Stomach (tissue), 19 donors: ENCODE measurements at places on chromosomes 5 and 9. TPM values are rescaled to one million over a fixed set of nuclear protein-coding genes. Genes with fewer than 3 reads are reported as not detected.
A peak's percentile ranks its signal among the peaks of the same experiment; 100 is the strongest.

The FANCG gene
- 8.8 TPM for total RNA-seq

The WNK2 gene
- total RNA-seq, result 33.5 TPM

The ZDHHC11B gene
- total RNA-seq, result 1.8 TPM

The EPB41L4B gene
- total RNA-seq, result 52.4 TPM

The GABRA6 gene
- not detected for total RNA-seq

The OR1J4 gene
- 3.3 TPM for total RNA-seq

The PPP2R2B gene
- total RNA-seq, result 0.29 TPM

GRCh38 chr5:59317023-59317773, 576.3 kb downstream of the PDE4D start:
- no peak for DNase-seq

GRCh38 chr9:96686638-96687335, 31.7 kb upstream of the PRXL2C start:
- peak; percentile 91 for DNase-seq

DNA sequence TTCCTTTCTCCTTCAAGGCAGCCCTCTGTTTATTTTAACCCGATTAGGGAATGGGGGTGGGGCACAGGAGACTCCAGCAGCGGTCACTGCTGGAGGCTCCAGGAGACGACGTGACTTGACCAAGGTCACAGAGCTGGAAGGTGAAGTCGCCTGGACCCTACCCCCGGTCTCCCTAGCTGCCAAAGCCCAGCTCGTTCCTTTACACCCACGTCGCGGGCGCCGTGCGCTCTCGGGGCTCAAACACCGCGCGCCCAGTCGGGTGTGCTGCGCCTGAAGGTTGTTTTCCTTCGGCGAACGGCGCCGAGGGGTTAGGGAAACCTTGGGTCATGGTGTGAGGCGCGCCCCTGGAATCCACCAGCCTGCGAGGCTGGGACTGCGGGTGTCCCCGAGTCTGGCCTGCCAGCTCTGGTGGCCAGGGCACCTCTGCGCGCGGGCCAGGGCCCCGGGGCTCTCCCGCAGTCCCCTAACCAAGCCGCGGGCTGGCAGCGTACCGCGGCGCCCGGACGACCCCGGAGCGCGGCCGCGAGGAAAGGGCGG, 747 bp upstream of the UNC5A start:
- no peak for DNase-seq

GRCh38 chr5:179906795-179907555, 722 bp downstream of the TBC1D9B start:
- peak; percentile 44 for DNase-seq

- no peak for DNase-seq
These were observed 142.0 kb upstream of the SH3GL2 start for GRCh38 chr9:17436854-17437253.

DNA sequence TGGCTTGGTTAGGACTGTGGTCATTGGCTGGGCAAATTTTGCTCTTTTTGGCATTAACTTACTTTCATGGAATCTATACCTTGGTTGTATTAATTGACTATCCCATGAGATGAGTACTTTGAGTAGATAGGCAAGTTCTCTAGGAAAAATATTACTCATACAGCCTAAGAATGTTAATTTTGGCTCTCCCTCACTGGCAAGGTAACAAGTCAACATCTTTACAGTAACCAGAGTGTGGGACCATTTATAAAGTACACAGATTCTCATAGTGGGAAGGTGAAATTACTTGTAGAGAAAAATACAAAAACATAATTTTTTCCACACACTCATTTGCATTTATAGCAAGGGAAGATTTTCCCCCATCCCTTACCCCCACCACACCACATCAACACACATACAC, 154.6 kb upstream of the ZNF608 start:
- no peak for DNase-seq

- no peak for DNase-seq
These were observed 169.4 kb downstream of the PAPPA start for GRCh38 chr9:116323012-116323411.

DNA sequence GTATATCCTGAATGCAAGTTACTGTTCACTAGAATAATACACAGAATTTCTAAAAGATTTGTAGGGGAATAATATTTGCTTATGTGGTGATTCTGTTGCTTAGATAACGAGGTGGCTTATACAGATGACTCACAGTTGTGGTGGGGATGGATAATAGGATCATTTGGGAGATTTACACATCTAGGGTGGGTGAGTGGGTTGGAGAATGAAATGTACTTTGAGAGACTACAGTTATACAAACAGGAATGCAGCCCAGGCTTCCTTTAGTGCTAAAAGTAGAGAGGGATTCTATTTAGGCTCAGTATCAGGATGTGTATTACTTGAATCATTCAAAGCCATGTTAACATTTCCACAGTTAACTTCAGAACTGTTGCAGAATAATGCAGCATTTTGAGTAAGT, 1.8 kb downstream of the CTXN3 start:
- DNase-seq, result no peak

DNA sequence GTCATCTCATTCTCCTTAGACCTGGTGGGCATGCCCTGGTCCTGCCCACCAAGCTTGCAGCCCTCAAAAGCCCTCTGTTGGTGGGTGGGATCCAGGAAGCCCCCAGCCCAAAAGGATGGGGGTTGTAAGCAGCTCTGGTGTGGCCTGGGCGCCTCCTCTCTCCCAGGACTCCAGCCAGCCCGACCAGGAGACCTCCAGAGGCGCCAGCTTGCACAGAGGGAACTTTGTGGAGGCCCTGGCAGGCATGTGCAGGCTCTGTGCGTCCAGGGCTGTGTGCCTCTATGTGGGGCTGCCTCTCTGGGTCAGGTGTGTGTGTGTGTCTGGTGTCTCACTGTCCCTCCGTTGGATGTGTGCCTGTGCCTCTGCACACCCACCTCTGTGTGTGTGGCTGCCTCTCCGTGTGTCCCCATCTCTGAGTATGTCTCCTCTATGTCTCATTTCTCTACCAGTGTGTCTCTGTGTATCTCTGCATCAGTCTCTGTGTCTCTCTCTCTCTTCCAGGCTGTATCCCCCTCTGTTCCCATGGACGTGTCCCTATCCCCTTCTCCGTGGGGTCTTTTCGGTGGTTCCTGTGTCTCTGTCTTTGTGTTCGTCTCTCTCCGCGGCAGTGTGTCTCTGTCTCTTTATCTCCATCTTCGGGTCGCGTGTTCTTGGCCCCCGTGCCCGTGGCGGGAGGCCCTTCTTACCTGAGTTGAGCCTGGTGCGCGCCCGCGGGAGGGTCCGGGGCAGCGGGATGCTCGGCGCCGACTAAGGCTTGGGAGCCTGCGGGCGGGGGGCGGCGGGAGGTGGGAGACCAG, 501 bp downstream of the ENHO start:
- no peak for DNase-seq

- DNase-seq, result peak; percentile 9
These were observed 1080.7 kb upstream of the NUDT12 start for GRCh38 chr5:104643320-104643719.
